Activated naive CD4-positive, alpha-beta T cell (primary cell): ENCODE measurements at places on chromosomes 2 and 18.

GRCh38 chr18:24868311-24868710 is 407.9 kb downstream of the HRH4 start:
- DNase-seq: no peak

GRCh38 chr18:31965316-31965970 is 22.5 kb upstream of the TRAPPC8 start:
- no peak for DNase-seq

GRCh38 chr2:172244419-172245130 is 141.9 kb upstream of the DLX2 start:
- DNase-seq: no peak

- no peak for DNase-seq
These were observed 263.8 kb upstream of the ATP5MC3 start for GRCh38 chr2:175445281-175445680.

DNA sequence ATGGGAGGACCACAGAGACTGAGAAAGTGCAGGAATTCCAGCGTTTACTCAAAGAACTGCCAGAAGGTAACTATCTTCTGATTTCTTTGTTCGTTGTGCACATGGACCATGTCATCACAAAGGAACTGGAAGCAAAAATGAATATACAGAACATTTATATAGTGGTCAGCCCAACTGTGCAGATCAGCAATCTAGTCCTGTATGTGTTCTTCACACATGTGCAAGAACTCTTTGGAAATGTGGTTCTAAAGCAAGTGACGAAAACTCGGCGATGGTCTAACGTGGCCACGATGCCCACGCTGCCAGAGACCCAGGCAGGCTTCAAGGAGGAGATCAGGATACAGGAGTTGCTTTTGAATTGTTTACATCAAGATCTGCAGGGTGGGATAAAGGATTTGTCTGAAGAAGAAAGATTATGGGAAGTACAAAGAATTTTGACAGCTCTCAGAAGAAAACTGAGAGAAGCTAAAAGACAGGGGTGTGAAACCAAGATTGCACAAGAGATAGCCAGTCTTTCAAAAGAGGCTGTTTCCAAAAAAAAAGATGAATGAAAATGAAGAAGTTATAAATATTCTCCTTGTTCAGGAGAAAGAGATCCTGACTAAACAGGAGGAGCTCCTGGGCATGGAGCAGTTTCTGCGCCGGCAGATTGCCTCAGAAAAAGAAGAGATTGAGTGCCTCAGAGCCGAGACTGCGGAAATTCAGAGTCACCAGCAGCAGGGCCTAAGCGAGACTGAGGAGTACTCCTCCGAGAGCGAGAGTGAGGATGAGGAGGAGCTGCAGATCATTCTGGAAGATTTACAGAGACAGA is 8.3 kb upstream of the CHST10 start:
- no peak for DNase-seq

DNA sequence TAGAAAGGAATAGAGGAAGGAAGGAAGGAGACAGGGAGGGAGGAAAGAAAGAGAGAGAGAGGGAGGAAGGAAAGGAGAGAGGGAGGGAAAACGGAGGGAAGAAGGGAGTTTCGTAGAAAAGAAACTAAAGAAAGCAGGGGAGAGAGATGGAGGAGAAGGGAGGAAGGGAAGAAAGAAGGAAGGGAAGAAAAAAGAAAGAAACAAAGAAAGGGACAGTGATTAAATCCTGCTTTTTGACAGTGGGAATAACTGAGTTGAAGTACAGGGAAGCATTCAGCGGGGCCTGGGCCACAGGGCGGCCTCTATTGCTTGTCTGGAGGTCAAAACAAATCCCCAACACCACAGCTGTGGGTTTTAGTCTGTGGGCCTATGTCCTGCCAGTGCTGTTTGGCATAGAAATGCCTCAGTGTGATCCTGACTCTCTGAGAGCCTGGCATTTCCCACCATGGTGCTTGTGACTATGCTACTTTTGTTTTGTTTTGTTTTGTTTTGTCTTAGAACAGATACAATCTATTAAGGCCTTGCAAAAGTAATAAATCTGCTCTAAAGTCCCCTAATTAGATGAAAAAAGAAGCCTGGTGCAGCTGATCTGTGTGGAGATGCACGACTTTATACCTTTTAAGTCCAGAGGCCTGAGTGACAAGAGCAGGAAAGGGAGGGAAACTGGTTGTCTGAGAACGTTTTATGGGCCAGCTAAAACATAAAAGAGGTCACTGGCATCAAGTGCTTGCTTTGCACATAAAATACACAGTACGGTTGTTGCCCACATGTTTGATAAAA is 40.0 kb downstream of the IL1RL2 start:
- DNase-seq: no peak

DNA sequence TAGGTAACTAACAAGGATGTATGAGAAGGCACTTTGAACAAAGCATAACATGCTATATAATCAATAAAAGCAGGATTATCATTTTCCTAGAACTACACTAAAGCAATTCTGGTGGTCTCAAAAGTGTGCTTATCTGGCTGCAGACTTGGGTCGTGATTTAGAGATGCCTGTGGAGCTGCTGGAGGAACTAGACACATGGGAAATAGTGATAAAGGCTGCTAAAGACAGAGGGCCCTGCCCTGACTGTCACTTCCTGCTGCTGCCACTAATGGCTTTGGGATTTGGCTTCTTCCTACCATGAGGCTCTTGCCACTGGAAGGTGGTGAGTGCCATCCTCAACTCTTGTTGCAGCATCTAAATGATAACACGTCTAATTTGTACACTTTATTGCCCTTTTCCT is 22.5 kb downstream of the TMEM178A start:
- DNase-seq: no peak

- DNase-seq: no peak
These were observed 1057.5 kb upstream of the FAM98A start for GRCh38 chr2:34656632-34657031.

DNA sequence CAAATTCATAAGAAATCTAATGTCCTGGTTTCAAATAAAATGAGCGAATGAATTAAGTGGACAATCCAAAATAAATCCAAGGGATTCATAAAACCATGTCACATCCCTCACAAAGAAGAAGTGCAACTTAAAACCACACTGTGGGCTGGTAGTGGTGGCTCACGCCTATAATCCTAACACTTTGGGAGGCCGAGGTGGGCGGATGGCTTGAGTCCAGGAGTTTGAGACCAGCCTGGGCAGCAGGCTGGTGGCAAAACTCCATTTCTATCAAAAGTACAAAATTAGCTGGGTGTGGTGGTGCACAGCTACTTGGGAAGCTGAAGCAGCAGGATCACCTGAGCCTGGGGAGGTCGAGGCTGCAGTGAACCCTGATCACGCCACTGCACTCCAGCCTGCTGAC is 25.4 kb downstream of the FAM98A start:
- DNase-seq: no peak

GRCh38 chr2:151614606-151615306 is 119.5 kb downstream of the NEB start:
- no peak for DNase-seq

- DNase-seq: no peak
These were observed 236.2 kb downstream of the ETAA1 start for GRCh38 chr2:67633212-67633856.

DNA sequence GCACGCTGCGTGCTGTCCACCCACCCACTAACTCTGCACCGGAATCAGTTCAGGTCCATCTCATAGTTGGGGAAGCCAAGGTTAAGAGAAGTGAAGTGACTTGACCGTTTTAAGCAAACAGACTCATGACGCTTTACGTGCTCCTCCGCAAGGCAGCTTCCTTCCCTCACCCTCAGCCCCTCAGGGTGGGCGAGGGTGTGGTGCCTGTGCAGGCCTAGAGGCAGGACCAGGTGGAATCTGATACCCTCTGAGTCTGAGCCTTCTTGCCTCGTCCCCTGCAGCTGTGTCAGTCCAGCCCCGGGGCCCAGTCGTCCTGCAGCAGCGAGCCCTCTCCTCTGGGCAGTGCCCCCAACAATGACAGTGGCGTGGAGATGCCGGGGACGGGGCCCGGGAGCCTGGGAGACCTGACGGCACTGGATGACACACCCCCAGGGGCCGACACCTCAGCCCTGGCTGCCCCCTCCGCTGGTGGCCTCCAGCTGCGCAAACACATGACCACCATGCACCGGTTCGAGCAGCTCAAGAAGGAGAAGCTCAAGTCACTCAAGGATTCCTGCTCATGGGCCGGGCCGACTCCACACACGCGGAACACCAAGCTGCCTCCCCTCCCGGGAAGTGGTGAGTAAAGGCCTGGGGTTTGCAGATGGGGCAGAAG is 250.5 kb downstream of the GLI2 start:
- no peak for DNase-seq

DNA sequence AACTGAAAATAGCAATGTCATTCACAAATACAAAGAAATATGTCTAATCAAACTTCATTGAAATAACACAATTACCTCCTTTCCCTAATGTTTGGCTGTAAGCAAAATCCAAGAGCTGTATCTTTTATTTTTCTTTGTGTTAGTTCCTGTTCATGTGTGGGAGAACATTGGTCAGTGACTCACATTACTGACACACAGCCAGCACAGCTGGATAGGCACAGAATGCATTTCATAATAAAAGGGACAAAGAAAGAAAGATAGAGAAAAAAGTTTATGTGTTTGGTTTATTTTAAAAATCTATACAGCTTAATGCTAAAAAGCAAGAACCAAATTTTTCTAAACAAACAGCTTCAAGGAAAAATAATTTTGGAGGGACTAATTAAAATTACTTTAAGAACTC is 185.6 kb upstream of the COL3A1 start:
- no peak for DNase-seq

DNA sequence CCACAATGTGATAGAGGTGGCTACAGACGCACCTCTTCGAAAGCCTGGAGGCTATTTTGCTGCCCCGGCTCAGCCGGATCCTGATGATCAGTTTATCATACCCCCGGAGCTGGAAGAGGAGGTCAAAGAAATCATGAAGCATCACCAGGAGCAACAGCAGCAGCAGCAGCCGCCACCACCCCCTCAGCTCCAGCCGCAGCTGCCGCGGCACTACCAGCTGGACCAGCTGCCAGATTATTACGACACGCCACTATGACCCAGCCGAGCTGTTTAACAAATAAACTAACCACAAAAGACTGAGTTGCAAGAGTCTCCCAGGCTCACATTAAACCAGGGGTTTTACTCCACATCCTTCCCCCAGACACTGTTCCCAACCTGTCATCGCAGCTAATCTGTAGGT is 263.8 kb downstream of the PHLPP1 start:
- no peak for DNase-seq

- no peak for DNase-seq
These were observed 3.2 kb downstream of the ANKRD44 start for GRCh38 chr2:197307236-197307932.
